Left ventricle myocardium inferior (tissue), 1 donor: ENCODE measurements at places on chromosomes 2 and 18. TPM values are rescaled to one million over a fixed set of nuclear protein-coding genes. Genes with fewer than 3 reads are reported as not detected.

DNA sequence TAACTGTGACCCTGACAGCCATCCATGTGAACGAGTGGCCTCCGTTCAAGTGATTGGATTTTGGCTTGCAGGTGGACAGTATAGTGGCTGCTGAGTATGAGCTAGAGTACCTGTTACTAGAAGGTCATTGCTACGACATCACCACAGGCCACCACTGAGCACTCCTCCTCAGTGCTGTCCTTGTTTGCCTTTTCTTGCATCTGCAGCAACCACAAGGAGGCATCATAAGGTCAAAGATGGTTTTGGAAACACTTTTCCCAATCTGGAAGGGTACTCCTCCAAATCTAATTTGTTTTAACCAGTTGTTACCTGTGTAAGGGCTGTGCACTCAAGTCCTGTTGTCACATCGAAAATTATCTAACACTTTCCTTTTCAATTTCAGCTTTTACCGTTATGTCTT is 81.2 kb downstream of the UGGT1 start:
- H3K4me3 ChIP-seq = no peak overlapping the region
- peaks cover 93% of the 10 kb centered on the region for H3K36me3 ChIP-seq
- no peaks in the 10 kb centered on the region for H3K4me1 ChIP-seq

- H3K4me3 ChIP-seq = peak overlapping the region; percentile 49
- peaks cover 99% of the 10 kb centered on the region for H3K4me1 ChIP-seq
- DNase-seq = peak; percentile 79
- H3K27me3 ChIP-seq = no peaks in the 10 kb centered on the region
- no peaks in the 10 kb centered on the region for H3K36me3 ChIP-seq
Measured at GRCh38 chr2:37653805-37654378, 17.6 kb downstream of the CDC42EP3 start.

- H3K36me3 ChIP-seq = no peaks in the 10 kb centered on the region
- H3K27me3 ChIP-seq = no peaks in the 10 kb centered on the region
- H3K4me3 ChIP-seq = no peak overlapping the region
- H3K27ac ChIP-seq = no peak overlapping the region
- no peak for DNase-seq
Measured at GRCh38 chr2:190875891-190876290, 4.7 kb upstream of the GLS start.

GRCh38 chr18:11035814-11036495 is 113.4 kb downstream of the PIEZO2 start:
- H3K4me3 ChIP-seq = no peak overlapping the region
- H3K36me3 ChIP-seq = no peaks in the 10 kb centered on the region
- peaks cover 11% of the 10 kb centered on the region for H3K27me3 ChIP-seq
- no peak overlapping the region for H3K27ac ChIP-seq

DNA sequence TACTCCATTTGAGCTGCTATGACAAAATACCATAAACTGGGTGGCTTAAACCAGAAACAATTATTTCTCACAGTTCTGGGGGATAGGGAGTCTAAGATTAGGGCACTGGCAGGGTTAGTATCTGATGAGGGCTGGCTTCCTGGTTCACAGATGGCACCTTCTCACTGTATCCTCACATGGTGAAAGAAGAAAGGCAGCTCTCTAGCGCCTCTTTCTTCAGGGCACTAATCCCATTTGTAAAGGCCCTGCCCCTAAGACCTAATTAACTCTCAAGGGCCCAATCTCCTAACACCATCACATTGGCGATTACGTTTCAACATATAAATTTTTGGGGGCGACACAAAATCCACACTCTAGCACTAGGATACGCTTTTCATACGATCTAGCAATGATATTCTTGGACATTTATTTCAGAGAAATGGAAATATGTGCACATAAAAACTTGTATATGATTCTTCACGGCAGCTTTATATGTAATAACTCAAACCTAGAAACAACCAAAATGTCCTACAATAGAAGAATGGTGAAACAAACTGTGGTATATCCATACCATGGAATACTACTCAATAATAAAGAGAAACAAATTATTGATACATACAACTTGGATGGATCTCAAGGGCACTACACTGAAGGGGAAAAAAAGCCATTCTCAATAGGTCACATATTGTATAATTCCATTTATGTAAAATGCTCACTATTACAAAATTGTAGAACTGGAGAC is 111.0 kb downstream of the BCL2L11 start:
- no peak overlapping the region for H3K4me3 ChIP-seq
- peaks cover 10% of the 10 kb centered on the region for H3K4me1 ChIP-seq
- H3K27me3 ChIP-seq = no peaks in the 10 kb centered on the region
- no peak for DNase-seq

DNA sequence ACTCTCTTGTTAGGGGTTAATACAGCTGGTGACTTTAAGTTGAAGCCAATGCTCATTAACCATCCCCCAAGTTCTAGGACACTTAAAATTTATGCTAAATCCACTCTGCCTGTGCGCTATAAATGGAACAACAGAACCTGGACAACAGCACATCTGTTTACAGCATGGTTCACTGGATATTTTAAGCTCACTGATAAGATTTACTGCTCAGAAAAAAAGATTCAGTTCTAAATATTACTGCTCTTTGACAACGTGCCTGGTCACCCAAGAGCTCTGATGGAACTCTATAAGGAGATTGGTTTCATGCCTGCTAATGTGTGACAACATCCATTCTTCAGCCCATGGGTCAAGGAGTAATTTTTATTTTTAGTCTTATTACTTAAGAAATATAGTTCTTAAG is 27.5 kb downstream of the RNF103 start:
- peak overlapping the region; percentile 72 for H3K27ac ChIP-seq
- H3K27me3 ChIP-seq = no peaks in the 10 kb centered on the region
- H3K4me3 ChIP-seq = no peak overlapping the region
- no peak for DNase-seq

DNA sequence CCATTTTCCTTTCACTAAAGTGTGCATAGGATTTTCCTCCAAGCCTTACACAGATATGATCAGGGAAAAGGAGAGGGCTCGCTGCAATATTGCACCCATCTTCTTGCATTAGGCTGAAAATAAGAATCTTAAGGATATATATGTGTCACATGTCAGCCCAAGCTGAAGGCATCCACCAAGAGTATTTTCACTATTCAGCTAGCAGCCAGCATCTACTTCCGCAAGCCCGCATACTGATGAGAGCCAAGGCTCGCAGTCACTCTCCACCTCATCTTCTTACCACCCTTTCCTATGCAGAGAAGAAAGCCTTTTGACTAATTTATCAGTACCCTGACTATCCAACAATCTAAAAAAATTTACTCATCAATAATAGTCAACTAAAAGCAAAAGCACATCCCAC is 6.1 kb downstream of the TMEM163 start:
- H3K27me3 ChIP-seq = peaks cover 93% of the 10 kb centered on the region
- H3K4me1 ChIP-seq = peaks cover 5% of the 10 kb centered on the region
- H3K36me3 ChIP-seq = no peaks in the 10 kb centered on the region
- no peak overlapping the region for H3K4me3 ChIP-seq
- H3K27ac ChIP-seq = no peak overlapping the region

DNA sequence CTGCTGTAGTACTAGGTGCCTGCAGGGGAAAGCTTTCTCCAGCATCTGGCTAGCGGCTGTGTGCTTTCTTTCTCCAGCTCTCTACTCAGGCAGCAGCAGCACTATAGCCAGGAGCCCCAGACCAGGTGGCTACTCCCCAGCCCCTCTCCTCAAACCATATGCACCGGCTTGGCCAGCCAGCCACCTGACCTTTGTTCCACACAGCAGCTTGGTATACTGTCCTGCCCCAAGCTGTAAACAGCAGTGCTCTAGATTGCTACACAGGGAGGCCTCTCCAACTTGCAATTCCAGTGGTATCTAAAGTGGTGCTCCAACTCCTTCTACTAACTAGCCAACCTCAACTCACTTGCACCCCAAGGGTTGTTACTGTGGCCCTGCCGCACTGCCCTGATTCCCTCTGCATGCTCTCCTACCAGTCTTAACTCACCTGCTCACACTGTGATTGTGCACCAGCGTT is 19.6 kb downstream of the LDAH start:
- H3K4me3 ChIP-seq = no peak overlapping the region
- H3K4me1 ChIP-seq = no peaks in the 10 kb centered on the region
- no peak for DNase-seq
- no peaks in the 10 kb centered on the region for H3K27me3 ChIP-seq
- H3K36me3 ChIP-seq = peaks cover 1% of the 10 kb centered on the region

DNA sequence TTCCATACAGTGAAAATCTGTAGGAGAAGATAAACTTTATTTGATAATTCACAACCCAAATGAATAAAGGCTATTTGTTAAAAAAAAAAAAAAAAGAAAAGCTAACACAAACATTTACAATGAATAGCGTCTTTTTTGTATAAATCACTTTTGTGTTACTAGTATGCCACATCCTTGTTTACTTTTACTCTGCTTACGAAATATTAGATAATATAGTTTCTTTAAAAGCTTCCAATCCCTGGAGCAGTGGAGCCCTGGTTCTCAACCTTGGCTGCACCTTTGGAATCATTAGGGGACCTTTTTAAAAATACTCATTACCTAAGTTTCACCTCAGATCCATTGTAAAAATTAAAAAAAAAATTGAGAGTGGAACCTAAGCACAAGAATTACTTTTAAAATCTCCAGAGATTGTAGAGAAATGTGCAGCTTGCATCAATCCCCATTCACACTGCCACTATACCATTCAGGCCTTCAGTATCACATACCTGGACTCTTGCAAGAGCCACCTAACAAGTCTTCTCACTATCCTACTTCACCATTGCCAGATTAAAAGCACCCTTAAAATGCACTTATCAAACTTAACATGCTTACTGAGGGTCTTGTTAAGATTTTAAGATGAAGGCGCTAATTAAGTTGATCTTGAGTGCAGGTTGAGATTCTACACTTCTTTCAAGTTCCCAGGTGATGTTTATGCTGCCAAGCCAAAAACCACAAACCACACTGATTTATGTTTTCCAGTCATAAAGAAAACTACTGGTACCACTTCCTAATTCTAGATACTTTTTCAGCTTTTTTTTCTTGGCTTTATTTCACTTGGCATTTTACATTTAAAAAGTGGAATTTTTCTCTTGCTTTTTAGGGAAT is 59.7 kb upstream of the ZC3H15 start:
- DNase-seq = no peak
- no peaks in the 10 kb centered on the region for H3K4me1 ChIP-seq
- H3K4me3 ChIP-seq = no peak overlapping the region
- no peaks in the 10 kb centered on the region for H3K36me3 ChIP-seq

DNA sequence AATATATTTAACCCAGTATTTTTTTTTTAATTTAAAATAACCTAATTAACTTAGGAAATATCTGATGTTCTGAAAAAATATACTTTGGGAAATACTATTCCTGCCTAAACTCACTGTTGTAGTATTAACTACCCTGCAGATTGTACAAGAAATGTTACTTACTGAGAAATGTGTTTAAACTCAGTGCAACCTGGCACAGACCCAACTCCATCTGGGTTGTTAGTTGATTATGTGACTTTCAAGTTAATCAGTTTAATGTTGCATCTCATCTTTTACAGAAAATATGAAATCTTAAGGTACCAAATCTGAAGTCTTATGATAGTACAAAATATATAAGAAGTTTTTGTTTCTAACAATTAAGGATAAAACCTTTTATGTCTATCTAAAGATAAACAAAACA is 27.3 kb downstream of the VAPA start:
- no peak overlapping the region for H3K4me3 ChIP-seq
- H3K27me3 ChIP-seq = no peaks in the 10 kb centered on the region
- H3K4me1 ChIP-seq = peaks cover 18% of the 10 kb centered on the region
- no peak for DNase-seq

GRCh38 chr2:32951672-32952071 is 4.9 kb downstream of the LTBP1 start:
- peaks cover 78% of the 10 kb centered on the region for H3K4me1 ChIP-seq
- H3K27me3 ChIP-seq = no peaks in the 10 kb centered on the region
- no peak overlapping the region for H3K4me3 ChIP-seq

- H3K4me1 ChIP-seq = peaks cover 27% of the 10 kb centered on the region
- no peaks in the 10 kb centered on the region for H3K36me3 ChIP-seq
- no peaks in the 10 kb centered on the region for H3K27me3 ChIP-seq
- H3K27ac ChIP-seq = no peak overlapping the region
Measured at GRCh38 chr2:167144179-167144898, 256.1 kb downstream of the XIRP2 start.

GRCh38 chr2:48707466-48707865 is 48.1 kb downstream of the LHCGR start:
- H3K4me3 ChIP-seq = no peak overlapping the region
- no peak for DNase-seq
- no peaks in the 10 kb centered on the region for H3K36me3 ChIP-seq
- H3K4me1 ChIP-seq = no peaks in the 10 kb centered on the region
- no peaks in the 10 kb centered on the region for H3K27me3 ChIP-seq
- no peak overlapping the region for H3K27ac ChIP-seq

GRCh38 chr2:27572998-27573429 is 9.8 kb upstream of the ZNF512 start:
- H3K4me3 ChIP-seq = no peak overlapping the region
- peaks cover 28% of the 10 kb centered on the region for H3K27me3 ChIP-seq
- DNase-seq = no peak
- H3K36me3 ChIP-seq = no peaks in the 10 kb centered on the region

Gene LIMS3
- total RNA-seq = 5.7 TPM

Gene DOCK10
- 1.6 TPM for total RNA-seq

Gene TBR1
- total RNA-seq = not detected

Gene MYO5B
- total RNA-seq = 0.44 TPM

Gene LDLRAD4
- total RNA-seq = 43.3 TPM

Gene SH3RF3
- 7.9 TPM for total RNA-seq
